Immature natural killer cell (primary cell): ENCODE measurements at places on chromosomes 2 and 18.

DNA sequence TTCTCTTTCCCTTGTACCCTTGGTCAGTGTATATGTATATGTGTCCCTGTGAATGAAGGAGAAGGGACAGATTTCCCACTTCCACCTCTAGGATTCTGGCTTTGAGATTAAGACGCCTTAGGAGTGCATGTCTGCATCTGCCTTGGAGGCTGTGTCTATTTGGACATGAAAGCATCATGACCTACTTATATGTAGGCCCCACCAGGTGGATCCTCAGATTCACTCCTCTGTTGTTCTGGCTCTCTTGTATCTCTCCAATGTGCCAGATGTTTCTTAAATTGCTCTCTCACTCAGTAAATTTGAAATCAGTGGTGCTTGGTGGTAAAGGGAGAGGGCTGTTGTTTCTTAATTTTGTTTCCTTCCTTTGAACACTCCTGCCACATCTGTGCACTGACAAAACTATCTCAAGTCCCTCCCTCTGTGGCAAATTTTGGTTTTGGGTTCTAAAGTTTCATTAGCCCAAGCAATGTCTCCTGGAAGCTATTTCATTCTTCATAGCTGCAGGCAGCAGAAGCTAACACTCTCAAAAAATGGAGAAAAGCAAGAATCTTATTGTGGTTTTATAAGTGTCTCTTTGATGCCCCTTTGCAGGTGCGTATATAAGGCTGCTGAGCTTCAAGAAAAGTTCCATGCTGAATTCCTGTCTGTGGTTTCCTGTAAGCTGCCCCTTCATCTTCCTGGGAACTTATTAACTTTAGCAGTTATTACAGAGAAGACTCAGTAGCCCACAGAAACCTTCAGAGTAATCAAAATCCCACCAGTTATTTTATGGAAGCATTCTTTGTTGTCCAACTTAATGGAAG, 179.7 kb upstream of the SETBP1 start:
- no peak for DNase-seq

- no peak for DNase-seq
These were observed 88.0 kb downstream of the ACTR3 start for GRCh38 chr2:113977660-113978523.

DNA sequence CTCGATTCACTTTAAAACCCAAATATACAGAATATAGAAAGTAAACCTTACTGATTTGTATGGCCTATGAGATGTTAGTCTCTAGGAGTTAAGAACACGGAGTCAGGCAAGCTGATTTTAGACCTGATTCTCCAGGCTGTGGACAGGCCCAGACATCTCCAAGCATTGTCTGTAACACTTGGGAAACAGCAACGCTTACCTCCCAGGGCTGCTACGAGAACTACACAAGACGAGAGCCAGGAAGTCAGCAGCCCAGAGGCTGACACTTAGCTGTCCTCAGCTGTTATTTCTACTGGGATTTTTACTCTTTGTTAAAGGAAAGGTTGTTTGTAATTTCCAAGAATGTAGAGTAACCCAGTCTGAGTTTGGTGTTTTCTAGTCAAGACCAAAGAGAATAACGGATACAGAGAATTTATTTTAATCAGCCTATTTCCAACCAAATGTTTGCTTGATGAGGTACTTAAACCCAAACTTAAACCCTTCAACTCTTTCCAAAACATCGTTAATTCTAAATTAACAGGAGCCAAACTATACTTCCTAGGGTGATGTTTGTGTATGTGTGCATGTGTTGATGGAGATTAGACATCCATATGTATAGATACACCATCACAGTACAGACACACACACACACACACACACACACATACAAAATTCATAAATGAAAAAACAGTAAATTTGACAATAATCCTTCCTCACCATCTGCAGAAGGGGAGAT, 123.4 kb downstream of the LAMA1 start:
- no peak for DNase-seq

DNA sequence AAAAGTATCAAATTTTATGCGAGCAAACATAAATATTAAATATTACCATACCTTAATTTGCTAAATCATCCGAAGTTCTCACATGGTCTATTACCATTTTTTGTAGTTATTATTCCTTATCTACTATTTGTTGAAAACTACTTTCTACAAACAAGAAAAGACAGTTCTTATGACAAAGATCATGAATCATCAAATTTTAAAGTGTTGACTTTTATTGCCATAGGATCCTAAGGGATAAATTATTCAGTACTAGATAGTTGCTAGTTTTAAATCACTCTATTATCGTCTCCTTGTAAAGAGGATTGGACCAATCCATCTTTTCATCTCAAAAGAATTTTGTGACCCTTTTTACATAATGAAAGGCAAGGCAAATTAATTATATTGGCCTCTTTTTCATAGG, 523.6 kb upstream of the TMEFF2 start:
- no peak for DNase-seq

GRCh38 chr2:63555931-63556330, 32.3 kb downstream of the WDPCP start:
- no peak for DNase-seq

DNA sequence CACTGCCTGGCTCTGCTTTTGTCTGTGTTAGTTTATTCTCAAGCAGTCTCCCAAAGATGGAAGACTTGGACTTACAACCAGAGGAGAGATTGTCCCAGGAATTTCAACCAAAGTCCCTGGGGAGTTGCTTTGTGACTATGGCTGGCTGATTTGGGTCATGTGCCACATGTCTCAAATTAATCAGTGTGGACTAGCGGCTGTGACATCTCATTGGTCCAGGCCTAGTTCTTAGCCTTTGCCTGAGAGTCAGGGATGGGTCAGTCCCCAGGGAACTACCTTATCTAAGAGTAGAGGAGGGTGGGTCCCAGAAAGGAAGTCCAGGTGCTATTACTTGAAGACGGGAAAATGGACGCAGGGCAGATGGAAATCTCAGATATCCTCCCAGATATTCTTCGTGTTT, 217.1 kb downstream of the ACKR3 start:
- DNase-seq = no peak

DNA sequence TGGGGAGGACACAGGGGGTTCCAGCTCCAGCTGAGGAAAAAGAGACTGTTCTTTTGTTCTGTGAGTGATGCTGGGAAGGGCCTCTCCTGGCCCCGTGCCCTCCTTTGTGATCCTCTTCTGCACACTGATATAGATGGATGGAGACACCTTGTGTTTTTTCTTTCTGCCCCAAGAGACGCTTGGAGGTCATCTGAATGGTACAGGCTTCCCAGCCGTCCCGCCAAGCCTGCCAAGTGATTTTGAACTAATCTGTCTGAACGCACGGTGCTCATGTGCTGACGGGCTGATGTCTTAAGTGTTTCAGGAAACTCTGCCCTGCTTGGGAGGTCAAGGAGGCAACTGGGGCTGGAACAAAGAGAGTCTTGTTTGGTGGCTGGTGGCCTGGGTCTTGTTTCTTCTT, 57.5 kb downstream of the KIF5C start:
- no peak for DNase-seq

GRCh38 chr2:47675196-47675825, 107.6 kb upstream of the MSH6 start:
- no peak for DNase-seq

DNA sequence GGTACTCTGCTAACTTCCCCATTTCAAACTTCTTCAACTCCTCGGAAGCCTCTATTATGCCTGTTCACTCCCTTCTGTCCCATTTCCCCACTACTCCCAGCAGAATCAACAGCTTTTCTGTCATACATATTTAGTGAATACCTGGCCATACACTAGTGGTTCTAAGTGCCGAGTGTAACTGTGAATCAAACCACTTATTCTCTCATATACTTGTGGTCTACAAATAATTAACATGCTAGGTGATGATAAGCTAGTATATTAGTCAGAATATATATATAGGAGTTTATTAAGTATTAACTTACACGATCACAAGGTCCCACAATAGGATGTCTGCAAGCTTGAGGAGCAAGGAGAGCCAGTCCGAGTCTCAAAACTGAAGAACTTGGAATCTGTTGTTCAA, 150.7 kb downstream of the CCDC102B start:
- DNase-seq = no peak

DNA sequence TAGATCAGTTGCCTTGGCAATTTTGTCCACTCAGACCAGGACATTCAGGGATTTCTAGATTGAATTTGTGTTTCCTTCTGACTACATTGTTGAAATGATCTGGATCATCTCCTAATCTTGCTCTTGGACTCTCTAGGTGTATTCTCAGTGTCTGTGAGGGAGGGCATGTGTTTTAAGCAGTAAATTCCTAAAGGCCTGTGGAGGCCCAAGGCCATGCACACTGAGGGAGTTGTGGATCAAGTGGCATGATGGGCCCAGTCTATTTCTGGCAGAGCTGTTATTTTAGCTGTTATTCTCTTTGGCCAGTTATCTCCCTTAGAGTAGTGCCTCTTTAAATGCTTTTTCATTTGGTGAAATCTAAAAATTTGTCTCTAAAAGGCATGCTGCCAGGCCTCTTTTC, 144.9 kb downstream of the RPIA start:
- DNase-seq = no peak

GRCh38 chr18:39464006-39464405, 1898.4 kb upstream of the CELF4 start:
- no peak for DNase-seq

DNA sequence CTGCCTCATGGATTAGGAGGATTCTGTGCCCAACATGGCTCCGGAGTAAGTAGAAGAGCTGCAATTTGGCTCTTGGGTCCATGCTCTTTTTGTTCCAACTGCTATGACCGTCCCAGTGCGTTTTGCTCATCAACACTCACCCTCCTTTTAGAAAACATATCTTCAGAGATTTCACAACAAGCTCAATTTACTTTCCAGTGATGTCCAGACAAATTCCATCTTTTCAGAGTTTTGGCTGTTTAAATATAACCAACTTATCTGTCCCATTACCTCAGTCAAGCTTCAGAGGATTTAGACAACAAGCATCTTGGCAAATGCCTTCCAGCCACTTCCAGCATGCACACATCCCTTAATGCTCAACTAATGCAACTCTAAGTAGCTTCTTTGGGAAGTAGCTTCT, 6.9 kb upstream of the SLC14A2 start:
- no peak for DNase-seq

- DNase-seq = no peak
These were observed 246.8 kb upstream of the TNP1 start for GRCh38 chr2:217106650-217107014.

DNA sequence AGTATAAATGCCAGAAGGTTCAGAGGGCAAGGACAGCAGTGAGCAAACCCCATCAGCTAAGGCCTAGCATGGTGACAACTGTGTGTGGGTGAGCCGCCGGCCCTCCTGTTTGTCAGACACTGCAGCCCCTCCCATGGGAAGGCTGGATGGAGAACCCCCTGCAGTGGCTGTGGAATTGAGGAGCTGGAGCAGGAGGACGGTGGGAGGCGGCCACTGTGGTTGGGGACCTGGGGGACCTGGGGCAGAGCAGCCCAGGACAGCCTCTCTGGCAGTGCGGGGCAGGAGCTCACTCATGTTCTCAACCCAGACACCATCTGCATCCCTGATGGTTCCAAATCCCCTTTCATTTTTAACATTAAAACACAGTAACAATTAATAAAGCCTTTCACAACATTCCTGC, 68.8 kb downstream of the TSHZ1 start:
- no peak for DNase-seq

- DNase-seq = no peak
These were observed 64.1 kb upstream of the MEIS1 start for GRCh38 chr2:66370824-66371223.
